ENCODE measurements at places on chromosomes 7 and 10.

DNA sequence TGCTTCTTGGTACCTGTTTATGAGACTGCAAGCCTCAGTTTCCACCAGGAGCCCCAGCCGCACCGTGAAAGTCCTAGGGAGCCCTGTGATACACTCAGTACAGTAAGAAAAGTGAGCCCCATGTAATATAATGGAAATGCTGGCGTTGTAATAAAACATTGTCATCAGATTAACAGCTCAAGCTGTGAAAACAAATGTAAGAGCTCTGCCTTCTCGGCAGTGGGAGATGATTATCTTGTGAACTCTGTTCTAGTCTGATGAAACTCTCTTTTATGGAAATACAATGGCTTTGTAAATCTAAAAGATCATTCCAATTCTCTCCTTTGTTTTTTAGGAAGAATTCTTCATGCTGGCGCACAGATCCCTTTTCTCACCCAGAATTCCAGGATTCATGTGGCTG lies 299.9 kb downstream of the ABCA13 start:
- no peak for DNase-seq

DNA sequence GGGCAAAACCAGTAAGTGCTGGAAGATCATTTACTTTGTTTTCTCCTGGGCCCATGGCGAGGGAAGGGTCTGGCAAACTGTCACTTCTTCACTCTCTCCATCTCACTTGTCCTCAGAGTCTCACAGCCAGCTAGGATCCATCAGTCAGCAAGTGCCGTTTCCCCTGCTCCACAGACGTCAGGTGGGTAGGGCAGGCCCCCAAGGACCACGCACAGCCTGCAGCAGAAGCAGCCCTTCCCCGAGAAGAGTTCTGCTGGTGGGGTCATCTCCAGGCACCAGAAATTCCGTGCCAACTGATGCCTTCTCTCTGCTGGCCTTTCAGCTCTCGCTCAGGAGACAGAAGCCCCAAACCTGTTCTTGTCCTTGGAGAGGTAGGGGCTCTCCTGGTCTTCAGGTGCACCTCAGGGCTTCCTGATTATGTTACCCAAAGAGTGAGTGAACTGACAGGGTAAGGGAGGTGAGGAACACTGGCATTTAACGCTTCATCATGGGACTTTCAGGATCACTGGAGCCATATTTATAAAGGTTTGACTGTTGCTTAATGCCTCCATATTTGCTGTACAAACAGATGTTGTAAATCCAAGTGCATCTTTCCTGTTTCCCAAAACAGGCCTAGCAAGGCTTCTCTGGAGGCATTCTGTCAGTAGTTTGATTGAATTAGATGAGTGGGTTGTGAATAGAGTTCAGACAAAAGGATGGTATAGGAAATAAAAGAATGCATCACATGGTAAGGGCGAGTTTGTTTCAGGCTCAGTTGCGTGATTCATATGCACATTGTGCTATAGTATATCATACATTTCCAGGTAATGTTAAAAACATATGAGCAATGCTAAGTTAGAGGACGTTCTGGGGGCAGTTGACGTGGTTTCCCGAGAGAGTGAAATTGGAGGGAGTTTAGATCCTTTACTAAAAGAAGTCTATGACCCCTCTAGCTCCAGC lies 13.7 kb upstream of the TSPAN15 start:
- no peak for DNase-seq

DNA sequence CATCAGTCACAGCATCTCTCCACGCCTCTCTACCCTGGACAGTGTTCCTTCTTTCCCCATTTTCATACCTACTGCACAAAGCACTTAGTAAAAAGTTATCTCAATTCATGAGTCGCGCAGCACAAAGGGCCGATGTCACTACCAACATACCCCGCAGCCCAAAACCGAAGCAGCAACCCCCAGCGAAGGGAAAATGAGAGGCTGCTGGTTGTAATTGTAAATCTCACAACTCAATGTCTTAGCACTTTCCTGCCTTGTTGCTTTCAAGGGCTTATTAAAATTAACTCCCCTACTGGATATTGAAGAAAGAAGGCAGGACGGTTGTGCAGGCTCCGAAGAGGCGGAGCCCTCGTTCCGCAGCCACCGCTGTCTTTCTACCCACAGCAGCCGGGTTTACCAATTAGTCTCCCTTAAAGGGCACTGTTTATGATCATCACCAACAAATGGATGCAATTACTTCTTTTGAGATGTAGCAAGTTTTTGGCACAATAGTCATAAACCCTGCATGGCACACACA lies 6.5 kb downstream of the DIP2C start:
- no peak for DNase-seq

DNA sequence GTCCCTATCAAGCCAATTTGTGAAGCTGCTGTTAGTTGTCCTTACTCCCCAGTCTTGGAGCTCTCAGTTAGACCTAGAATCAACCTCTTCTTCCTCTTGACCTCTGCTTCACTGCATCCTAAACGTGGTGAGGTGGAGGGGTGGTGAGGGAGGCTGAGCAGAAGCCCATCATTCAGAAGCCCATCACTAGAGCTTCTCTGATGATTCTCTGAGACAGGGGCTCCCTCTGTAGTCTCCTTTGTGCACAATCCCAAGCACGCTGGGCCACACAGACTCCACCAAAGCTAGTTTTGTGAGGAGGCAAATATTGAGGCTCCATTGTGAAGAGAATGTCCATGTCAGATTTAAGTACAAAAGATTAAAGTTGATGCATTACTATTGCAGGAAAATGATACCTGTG lies 163.8 kb upstream of the PRSS1 start:
- no peak for DNase-seq

- DNase-seq = peak; percentile 9
Observed at GRCh38 chr10:75852851-75853484, 421.5 kb downstream of the LRMDA start.

- DNase-seq = no peak
Observed at GRCh38 chr10:120069700-120070099, 177.2 kb downstream of the SEC23IP start.

Measured in cardiac fibroblast (primary cell).